Activated T-helper 1 cell treated with anti-CD3 and anti-CD28 coated beads, Interleukin-2, amount 50 U/mL, for 16 hours (primary cell): ENCODE measurements at places on chromosomes 4 and X.
A peak's percentile ranks its signal among the peaks of the same experiment; 100 is the strongest.

GRCh38 chr4:64079316-64079715 lies 329.9 kb downstream of the TECRL start:
- DNase-seq = no peak

- DNase-seq = no peak
Measured at GRCh38 chr4:11765849-11766453, 337.3 kb upstream of the HS3ST1 start.

GRCh38 chrX:66017659-66018170 lies 22.2 kb downstream of the VSIG4 start:
- no peak for DNase-seq

GRCh38 chrX:9163214-9163709 lies 129.3 kb upstream of the FAM9B start:
- DNase-seq = no peak

GRCh38 chr4:56467284-56468096 lies at the start of gene SRP72:
Gene SRP72, plus strand, starts transcription at chr4:56467617. Its CDS starts 19 bp downstream, at chr4:56467636.
- DNase-seq = peak; percentile 81

- no peak for DNase-seq
Measured at GRCh38 chr4:1489639-1489995, 83.4 kb upstream of the NKX1-1 start.

GRCh38 chrX:39204945-39205344 lies 403.7 kb downstream of the MID1IP1 start:
- no peak for DNase-seq

- DNase-seq = no peak
Measured at GRCh38 chr4:156298230-156298629, 344.6 kb upstream of the CTSO start.
